Kidney tubule cell (primary cell): ENCODE measurements at places on chromosomes 7 and 10.

DNA sequence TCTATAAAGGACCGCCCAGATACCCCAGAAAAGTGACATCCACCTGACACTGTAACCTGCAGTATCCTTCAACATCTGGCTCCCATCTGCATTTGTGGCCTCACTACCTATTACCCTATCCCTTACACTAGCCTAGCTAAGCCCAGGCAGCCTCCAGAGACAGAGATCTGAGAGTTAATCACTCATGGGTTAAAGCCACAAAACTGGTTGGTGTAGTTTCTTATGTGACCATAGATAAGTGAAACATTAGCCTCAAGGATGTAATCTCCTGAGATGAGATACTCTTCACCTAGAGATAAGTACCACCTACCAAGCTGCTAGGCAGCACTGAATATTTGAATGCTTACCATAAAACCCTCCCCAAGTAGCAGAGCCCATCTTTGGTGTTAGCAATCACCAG is 35.4 kb downstream of the CTTNBP2 start:
- peak; percentile 30 for DNase-seq

- DNase-seq: no peak
Observed at GRCh38 chr7:127474457-127474856, 81.9 kb upstream of the ZNF800 start.

- DNase-seq: no peak
Observed at GRCh38 chr7:118609207-118609606, 384.7 kb downstream of the ANKRD7 start.

DNA sequence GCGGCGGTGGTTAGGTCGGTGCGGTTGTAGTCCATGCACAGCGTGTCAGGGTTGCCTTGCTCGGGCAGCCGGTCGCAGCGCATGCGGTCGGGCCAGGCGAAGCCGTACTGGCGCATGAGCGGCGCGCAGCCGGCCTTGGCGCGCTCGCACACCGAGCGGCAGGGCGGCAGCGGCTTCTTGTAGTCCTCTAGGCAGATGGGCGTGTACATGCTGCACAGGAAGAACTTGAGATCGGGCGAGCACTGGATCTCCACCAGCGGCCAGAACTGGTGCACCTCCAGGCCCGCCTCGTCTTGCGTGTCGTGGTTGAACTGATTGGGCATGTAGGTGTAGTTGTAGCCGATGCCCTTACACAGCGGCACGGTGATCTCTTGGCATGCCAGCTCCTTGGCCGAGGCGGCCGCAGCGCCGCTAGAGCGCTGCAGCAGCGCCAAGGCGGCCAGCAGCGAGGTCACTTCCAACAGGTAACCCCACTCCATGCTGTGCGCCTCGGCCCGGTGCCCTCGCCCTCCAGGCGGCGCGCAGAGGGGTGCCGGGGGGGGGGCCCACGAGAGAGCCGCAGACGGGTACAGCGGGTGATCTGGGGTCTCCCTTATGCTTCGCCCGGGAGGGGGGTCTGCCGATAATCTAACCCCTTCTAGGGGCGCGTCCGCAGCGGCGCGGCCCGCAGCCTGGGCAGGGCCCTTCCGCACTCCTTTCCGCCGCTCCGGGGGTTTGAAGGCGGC is 983 bp downstream of the FZD8 start:
- DNase-seq: peak; percentile 87

DNA sequence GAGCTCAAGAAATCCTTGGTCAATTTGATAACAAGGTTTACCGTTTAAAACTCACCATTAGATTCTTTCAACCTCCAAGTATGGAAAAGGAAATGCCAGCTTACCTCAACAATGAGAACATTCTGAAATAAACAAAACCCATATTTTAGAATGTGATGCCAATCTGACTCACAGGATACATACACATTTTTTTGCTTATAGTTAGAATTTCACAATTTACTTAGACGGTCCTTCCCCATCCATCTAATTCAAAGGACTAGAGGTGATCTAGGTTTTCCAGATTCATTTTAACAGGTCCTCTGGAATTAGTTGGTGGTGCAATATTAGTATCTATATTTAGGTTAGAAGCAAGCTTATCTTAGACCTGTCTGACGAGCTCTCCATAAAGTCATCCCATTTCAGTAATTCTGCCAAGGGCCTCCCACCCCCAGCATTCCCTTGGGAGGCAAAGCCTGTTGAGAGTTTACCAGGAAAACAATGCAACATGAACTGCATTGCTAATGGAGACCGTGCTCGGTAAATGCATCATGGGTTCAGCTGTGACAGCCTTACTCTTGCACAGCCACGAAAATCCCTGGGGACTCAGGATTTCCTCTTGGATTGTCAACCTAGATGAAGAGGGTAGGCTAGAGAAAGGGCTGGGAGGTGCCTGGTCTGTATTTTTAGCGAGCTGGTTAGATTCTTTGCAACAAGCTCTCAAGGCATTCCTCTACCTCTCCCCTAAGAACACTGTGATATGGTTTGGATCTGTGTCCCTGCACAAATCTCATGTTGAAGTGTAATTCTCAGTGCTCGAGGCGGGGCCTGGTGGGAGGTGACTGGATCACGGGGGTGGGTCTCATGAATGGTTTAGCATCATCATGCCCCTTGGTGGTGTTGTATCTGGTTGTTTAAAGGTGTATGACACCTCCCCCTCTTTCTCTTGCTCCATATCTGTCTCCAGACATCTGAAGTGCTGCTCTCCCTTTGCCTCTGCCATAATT is 93.8 kb downstream of the PRTFDC1 start:
- no peak for DNase-seq

DNA sequence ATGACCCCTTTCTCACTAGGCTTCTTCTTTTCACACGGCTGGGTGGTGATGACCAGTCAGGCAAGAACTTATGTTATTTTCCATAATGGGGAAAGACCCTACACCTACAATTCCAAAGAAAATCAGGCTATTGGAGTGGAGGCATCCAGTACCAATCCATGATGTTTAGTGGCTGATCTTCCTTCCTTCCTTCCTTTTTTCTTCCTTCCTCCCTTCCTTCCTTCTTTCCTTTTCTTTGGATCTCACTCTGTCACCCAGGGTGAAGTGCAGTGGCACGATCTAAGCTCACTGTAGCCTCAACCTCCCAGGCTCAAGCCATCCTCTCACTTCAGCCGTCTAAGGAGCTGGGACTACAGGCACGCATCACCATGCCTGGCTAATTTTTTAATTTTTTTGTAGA is 2.5 kb downstream of the RGS10 start:
- no peak for DNase-seq

GRCh38 chr10:30434273-30435072 is 489 bp downstream of the MAP3K8 start:
- peak; percentile 83 for DNase-seq
